Transverse colon (tissue), 4 donors: ENCODE measurements at places on chromosomes 3 and 15. TPM values are rescaled to one million over a fixed set of nuclear protein-coding genes. Genes with fewer than 3 reads are reported as not detected.
A peak's percentile ranks its signal among the peaks of the same experiment; 100 is the strongest.

Gene CCR9
- total RNA-seq: not detected

Gene CAMKV
- not detected for total RNA-seq

Gene TAGLN3
- 0.68 TPM for total RNA-seq

Gene KLHL40
- not detected for total RNA-seq

- DNase-seq: peak; percentile 38
Observed at GRCh38 chr15:84992157-84992944, 10.7 kb downstream of the PDE8A start.

DNA sequence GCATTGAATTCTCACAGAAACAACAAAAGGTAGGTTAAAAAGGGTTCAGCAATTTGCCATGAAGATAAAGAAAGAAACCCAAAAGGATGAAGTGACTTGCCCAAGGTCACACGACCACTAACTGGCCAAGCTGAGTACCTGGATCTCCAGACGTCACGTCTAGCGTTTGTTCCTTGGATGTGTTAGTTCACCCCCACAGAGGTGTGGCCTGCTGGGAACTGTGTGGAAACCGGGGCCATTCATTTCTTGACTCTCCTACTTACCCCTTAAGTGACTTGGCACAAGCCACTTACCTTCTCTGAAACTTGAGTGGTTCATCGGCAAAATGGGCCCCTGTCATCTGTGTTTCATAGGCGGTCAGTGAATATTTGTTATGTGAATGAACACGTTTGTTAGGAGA lies 244.3 kb upstream of the SLCO3A1 start:
- DNase-seq: no peak

- no peak for DNase-seq
Observed at GRCh38 chr15:89825271-89825940, 10.8 kb upstream of the ANPEP start.

DNA sequence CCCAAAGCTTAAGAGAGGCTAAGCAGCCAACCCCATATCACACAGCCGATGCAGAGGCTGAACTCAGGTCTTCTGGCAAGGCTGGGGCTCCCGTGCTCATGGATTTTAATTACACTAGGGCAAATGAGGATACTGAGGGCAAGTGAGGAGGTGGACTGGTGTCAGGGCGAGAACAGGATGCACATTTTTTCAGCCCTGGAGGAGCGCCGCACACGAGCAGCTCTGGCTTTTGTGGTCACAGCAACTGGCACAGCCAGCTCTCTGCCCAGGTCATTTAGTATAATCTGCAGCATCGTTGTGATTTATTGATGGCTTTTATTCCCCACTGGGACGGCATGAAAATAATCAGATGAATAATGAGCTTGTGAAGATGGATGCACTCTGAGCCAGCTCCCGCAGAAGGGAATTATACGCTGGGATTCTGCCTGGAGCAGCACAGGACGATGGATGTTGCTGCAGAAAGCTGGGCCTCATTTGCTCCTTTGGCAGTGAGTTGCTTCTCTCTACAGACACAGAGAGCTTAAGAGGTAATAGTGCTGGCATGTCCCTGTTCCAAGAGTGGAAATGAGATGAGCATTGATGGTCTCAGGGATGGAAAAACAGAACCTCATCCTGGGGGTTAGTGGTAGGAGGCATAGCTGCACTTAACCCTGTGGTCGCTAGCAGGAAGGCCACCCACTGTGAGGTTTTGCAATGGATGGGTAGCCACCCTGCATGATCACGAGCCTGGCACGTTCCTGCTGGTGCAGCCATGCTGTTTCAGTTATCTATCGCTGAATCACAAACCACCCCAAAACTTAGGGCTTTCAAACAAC lies 135.4 kb downstream of the UACA start:
- no peak for DNase-seq

DNA sequence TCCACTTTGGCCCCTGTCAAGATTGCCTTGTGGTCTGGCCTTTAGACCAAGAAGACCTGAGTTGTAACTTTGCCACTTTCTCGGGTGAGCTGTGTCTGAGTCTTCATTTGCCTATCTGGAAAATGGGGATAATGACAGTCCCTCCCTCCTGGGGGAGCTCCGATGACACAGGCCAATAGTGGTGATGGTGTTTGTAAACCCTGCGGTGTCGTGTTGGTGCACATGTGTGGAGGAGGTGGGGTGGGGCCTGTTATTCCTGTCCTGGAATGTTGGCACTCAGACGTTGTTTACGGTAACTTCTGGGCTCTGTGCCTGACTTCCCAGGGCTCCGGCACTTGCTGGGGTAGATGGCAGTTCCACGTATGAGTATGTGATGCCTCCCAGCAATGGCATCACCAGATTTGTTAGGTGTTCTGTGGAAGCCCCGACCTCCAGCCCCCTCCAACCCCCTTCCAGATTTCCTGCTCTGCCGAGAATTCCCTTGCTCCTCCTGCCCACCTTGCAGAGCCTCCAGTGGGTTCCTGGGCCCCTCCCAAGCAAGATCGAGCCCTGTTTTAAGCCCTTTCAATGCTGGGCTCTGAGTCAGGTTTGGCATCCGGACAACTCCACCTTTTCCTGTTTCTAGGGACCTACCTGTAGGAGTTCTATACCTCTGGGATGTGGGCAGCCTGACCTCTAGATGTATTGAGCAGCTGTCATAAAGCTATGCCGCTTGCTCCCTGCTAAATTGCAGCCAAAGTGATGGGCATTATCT lies 31.4 kb downstream of the HRH1 start:
- DNase-seq: peak; percentile 75

DNA sequence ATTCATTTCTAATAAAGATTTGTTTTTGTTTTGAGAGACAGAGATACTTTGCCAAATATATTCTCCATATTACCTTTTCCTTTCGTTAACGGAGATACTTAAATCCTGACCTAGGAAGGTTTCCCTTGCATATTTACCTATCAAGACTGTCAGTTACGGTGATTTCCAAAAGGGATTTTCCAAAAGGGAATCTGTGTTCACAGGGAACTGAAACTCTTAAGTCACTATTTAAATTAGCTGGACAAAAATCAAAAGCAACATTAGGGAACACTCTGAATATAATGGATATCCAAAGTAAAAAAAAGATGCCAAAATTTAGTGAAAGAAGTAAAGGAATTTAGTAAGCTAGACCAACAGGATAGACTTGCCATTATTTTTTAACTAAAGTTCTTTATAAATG lies 576 bp downstream of the LRRFIP2 start:
- no peak for DNase-seq

GRCh38 chr3:150227839-150228238 lies 180.3 kb upstream of the TSC22D2 start:
- DNase-seq: peak; percentile 64

DNA sequence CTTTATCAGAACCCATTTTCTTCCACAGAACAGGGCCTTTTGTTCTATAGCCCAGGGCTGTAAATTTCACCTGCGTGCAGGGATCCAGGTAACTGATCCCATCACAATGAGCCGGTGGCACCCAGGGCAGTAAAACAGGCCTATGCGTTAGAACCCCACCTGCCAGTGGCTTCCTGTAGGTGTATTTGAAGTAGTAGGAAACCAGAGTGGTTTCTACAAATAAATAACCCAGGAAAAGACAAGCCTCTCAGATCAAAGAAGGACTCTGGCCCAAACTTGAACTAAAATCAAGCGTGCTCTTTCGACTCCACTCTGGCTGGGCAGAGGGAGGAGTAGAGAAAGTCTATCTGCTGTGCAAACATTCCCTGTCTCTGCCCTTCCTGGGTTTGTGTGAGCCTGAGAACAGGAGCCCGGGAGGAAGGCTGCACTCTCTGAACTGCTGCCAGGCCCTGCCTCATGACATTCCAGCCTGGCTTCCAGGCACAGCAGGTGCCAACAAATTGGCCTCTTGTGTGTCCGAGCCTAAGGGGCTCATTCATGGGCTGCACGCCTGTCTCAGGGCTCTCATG lies 77.7 kb downstream of the CEMIP start:
- DNase-seq: peak; percentile 73
